Hematopoietic multipotent progenitor cell treated with erythropoietin and hydrocortisone succinate and interleukin-3 and kit ligand, for 4 days (in vitro differentiated cells): ENCODE measurements at places on chromosomes 7 and 10.

DNA sequence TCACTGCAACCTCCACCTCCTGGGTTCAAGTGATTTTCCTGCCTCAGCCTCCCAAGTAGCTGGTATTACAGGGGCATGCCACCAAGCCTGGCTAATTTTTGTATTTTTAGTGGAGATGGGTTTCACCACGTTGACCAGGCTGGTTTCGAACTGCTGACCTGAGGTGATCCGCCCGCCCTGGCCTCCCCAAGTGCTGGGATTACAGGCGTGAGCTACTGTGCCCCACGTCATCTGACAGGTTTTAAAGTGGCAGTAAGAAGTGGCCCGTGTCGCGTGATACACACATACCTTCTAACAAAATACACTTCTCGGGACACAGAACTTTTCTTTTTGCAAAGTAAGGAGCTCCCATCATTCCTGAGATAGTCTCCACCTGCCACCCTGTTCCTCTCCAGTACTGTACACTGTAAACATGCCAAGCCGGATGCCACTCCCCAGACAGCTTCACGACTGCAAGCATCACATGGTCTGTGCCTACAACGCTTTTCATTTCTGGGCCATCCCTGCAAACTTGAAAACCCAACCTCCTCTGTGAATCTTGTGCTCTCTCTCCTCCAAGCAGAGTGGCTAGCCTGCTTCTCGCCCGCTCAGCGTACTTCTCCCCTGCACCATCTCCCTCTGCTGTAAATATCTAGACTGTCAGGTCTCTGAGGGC, 256.3 kb upstream of the KLF14 start:
- no peak for DNase-seq

DNA sequence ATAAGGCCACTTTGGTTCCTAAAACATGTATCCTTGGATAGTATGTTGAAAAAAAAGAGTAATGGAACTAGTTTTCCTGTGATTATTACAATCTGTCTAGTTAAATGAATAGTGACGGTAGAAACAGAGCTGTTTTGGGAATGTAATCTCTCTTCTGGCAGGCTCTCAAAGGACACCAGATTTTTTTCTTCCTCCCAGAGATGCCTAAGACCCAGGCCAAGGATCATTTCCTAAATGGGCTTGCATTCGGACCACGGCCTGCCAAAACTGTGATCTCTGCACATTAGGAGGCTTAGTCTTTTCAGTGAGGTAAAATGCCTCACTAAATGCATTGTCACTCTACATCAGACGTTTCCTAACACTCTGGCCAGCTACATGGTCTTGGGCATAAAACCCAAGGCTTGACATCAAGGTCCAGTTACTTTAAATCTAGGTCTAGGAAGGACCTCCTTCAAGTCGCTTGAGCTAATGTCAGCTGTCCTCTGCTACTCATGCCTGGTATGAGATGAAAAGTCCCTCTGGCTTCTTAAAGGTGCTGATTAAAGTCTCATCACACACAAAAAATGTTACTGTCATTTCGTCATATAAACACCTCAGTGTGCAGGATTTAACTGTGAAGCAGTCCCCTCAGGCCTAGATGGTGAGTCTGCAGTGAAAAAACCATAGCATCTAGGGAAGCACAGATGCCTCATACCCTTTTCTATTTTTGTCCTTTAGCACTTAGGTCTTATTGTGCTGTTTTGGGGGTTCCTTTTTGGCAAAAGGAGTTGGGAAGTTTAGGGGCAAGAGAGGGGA, 47.7 kb downstream of the DLD start:
- no peak for DNase-seq

DNA sequence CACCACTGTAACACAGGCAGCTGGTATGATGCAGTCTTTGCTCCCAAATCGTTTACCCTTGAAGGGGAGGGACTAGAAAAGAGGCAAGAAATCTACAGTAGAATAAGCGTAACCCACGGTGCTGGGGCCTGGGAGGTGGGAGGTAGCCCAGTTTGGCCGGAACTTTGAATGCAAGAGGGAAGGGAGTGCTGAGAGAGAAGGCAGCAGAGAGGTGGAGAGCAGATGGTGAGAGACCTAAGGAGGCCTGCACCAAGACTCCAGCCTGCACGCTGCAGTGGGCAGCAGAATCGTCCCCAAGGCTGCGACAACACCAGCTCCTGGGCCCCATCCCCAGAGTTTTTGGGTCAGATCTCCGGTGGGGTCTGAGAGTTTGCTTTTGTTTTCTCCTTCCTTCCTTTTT, 547.5 kb downstream of the GALNT17 start:
- DNase-seq = no peak

GRCh38 chr10:119602241-119603095, 5.7 kb upstream of the TIAL1 start:
- DNase-seq = peak; percentile 56

DNA sequence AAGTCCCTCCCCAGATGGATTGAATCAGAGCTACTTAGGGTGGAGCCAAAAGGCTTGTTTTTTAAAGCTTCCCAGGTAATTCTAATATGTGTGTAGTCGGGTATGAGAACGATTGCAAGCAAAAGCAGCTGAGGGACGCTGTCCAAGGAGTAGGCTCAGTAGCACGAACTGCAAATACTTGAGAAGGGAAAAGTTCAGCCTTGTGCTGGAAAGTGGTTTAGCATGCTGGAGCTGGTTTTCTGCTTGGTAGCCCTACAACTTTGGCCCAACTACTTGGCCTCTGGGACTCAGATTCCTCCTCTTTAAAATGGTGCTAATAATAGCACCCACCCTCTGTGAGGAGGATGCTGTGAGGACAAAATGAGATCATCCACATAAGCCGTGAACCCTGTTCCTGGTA, 76.2 kb downstream of the AHR start:
- DNase-seq = no peak

GRCh38 chr10:13296476-13296875, 3.4 kb downstream of the PHYH start:
- no peak for DNase-seq

GRCh38 chr7:757741-758163, 30.7 kb upstream of the PRKAR1B start:
- DNase-seq = no peak

DNA sequence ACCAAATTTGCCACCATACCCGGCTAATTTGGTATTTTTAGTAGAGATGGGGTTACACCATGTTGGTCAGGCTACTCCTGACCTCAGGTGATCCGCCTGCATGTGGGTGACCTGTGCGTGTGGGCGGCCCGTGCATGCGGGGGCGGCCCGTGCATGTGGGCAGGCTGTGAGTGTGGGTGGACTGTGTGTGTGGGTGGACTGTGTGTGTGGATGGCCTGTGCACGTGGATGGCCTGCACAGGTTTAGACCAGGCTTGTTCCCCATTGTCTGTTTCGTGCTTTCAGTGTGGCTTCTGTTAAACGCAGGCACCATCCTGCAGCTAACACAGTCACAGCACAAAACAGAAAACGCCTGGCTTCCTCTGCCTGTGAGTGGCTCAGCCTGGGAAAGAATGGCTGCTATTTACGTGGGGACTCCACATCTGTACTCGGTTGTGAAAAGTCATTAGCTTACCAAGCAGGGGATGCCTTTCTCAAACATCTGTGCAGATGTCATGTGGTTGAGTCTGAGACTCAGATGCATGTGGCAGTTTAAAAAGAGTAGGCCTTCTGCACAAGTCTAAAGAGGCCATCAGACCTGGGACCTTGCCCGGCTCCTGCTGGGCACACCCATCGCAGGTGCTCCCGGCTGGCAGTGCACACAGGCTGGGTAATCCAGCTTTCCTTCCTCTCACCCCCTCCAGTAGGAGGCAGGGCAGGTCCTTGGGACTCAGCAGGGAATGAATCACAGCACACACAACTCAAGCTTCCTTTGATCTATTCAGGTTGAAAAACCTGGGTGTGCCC, 91.6 kb downstream of the COBL start:
- no peak for DNase-seq

DNA sequence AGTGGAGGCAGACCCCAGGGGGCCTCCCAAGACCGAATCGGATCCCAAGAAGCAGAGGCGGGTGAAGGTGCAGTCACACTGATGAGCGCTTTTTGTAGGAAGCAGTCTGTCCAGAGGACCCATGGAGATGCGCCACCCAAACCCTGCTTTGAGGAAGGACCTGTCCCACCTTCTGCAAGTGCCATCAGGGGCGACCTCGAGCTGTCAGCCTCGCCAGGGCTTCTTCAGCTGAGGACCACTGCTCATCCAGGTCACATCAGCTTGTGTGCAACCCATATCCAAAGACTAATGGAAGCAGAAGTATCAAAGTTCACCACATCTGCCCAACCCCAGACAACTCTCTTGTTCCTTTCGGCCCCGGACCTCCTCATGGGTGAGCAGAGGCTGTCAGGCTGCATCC, 61.5 kb downstream of the KCNH2 start:
- DNase-seq = no peak

DNA sequence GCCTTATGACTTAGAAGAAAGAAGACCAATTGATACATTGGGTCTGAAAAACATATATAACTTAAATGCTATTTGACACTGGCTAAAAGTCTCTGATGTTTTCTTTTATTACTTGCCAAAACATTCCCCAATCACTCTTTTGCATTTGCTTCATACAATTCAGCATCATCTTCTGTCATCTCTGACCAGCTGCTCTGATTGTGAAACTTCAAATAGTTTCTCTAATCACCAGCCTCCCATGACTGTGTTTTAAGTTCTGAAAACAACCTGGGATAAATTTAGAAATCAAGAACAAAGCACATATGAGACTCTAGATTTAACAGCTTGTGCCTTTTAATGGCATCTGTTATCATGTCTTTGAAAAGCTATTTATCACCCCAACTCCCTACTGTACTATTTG, 208.4 kb upstream of the KCND2 start:
- no peak for DNase-seq

GRCh38 chr10:43044448-43044921, 32.4 kb upstream of the RET start:
- no peak for DNase-seq

- DNase-seq = no peak
Measured at GRCh38 chr7:94382746-94383145, 11.9 kb upstream of the COL1A2 start.

- DNase-seq = peak; percentile 88
Measured at GRCh38 chr7:105006367-105007136, 7.5 kb upstream of the KMT2E start.

- no peak for DNase-seq
Measured at GRCh38 chr7:105637755-105638154, 56.5 kb upstream of the EFCAB10 start.

GRCh38 chr7:24707988-24708615, 49.2 kb downstream of the GSDME start:
- DNase-seq = no peak

DNA sequence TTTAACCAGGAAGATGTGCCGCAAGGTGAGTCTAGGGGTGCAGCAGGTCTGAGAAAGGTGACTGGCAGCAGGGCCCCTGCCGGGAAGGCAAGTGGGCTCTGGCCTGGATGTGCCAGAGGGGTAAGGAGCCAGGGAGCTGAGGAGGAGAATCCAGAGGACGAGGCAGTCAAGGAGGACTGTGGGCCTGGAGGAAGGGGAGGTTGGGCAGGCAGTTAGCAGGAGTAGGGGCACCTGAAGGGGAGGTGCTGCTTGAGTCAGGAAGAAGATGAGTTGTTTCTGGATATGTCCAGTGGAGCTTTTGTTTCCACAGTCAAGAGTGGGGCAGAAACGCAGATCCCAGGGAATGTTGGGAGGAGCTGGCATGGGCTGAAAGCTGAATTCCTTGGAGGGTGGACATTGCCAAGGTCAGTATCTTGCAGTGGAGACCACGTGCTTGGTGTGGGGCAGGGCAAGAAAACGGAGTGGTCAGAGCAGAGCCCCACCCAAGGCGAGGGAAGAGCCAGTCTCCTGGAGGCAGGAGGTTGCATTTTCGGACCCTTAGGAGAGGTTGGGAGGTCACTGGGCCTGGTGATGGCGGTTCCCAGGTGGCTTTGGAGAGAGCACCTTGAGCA, 34.0 kb downstream of the MINDY4 start:
- no peak for DNase-seq

GRCh38 chr10:30701451-30702173, 72.1 kb upstream of the LYZL2 start:
- peak; percentile 64 for DNase-seq

- no peak for DNase-seq
Measured at GRCh38 chr7:15688911-15689310, 2.4 kb upstream of the MEOX2 start.

- no peak for DNase-seq
Measured at GRCh38 chr10:118783776-118784545, 29.2 kb upstream of the CACUL1 start.

DNA sequence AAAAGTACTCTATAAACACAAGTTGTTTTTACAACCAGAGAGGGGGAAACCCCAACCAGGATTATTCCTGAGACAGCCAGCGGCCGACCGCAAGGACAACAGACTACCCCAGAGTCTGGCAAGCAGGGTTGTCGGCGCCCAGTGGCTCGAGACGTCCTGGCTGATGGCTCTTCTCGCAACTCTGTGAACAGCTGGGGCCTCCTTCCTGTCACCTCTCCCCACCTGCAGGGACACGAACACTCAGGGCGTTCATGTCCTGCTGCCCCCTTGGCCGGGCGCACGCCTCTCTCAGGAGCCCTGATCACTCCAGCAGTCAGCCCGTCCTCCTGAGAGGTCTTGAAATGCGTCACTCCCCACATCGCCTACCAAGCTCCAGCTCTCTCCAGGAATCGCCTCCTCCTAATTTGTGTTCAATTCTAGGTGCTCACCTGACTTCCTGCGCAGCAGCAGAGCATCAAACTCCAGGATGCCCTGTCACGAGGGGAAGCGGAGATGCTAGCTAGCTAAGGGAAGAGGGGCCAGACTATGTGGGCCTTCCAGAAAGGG, 66.4 kb upstream of the TNRC18 start:
- DNase-seq = no peak

- no peak for DNase-seq
Measured at GRCh38 chr7:85595750-85596178, 408.9 kb upstream of the SEMA3D start.

DNA sequence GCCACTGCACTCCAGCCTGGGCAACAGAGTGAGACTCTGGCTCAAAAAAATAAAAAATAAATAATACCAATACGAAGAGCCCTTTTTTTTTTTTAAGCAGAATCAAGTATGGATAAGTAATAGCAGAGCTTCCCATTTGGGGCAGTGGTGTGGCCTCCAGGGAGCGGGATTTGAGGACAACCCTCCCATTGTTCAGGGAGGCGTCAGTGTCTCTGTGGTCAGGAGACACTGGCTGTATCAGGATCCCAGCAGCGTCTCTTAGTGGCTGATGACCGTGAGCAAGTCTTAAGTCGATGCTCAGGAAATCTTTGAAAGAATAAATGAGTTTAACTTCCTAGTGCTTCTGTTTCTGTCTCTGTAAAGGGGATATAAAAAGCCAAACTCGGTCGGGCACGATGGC, 25.2 kb upstream of the SH2B2 start:
- DNase-seq = no peak

- DNase-seq = peak; percentile 5
Measured at GRCh38 chr10:24483701-24484100, 240.0 kb downstream of the ARHGAP21 start.
